ENCODE measurements at places on chromosomes 4 and X. TPM values are rescaled to one million over a fixed set of nuclear protein-coding genes. Genes with fewer than 3 reads are reported as not detected.

The USP17L5 gene
- total RNA-seq: not detected

The SLITRK2 gene
- not detected for total RNA-seq

The ALPK1 gene
- 9.6 TPM for total RNA-seq

The ERAS gene
- total RNA-seq: not detected

The BGN gene
- total RNA-seq: not detected

The DKK2 gene
- not detected for total RNA-seq

The KLB gene
- total RNA-seq: under 0.01 TPM

The TAF7L gene
- total RNA-seq: not detected

The DDX53 gene
- not detected for total RNA-seq

The FRMD7 gene
- total RNA-seq: 0.10 TPM

Measured in mononuclear cell (primary cell).